ENCODE measurements at places on chromosomes 2 and 18. TPM values are rescaled to one million over a fixed set of nuclear protein-coding genes. Genes with fewer than 3 reads are reported as not detected.

The PRKAG3 gene
- total RNA-seq = 0.41 TPM

The COBLL1 gene
- total RNA-seq = 25.3 TPM

The VSNL1 gene
- 0.90 TPM for total RNA-seq

The GNLY gene
- not detected for total RNA-seq

The RNU2-63P gene
- total RNA-seq = not detected

The ALKAL2 gene
- total RNA-seq = 1.3 TPM

The DAPL1 gene
- not detected for total RNA-seq

The HIBCH gene
- 21.5 TPM for total RNA-seq

The RGPD4 gene
- total RNA-seq = 0.16 TPM

The SKA1 gene
- total RNA-seq = 3.0 TPM
